ENCODE measurements at places on chromosomes 3 and 15.

- no peak for DNase-seq
These were observed 67.2 kb downstream of the BOC start for GRCh38 chr3:113278599-113278955.

GRCh38 chr3:196079682-196080081 lies 2.2 kb downstream of the TFRC start:
- DNase-seq = no peak

GRCh38 chr3:107752202-107752990 lies 229.6 kb downstream of the BBX start:
- peak; percentile 12 for DNase-seq

DNA sequence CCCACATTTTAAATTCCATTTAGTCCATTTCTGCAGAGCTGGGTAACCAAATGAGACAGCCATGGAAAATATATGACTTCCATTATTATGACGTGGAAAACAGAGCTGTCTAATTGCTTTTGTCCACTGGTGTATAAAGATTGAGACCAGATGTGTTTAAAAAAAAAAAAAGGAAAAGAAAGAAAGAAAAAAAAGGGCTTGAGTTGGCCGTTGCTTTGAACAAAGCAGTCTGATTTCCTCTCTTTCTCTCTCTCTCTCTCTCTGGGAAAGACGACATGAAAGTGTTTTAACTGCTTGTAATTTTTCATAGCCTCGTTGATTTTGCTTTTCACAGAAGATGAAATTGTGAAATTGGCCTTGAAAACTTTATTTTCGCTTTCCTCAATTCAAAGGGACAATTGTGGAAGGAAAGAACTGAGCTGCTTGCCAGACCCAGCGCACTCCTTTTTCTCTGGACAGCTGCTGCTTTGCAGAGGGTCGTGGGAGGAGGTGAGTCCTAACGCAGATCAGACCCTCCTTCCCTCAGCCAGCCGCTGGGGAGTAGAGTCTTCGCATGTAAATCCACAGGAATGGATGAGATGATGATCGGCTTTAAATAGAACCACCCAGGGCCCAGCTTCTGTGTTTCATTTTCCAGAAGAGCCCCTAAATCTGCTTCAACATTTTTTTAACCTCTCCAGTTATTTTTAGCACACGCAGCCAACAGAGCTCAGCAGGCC lies 42.8 kb upstream of the UBE2E1 start:
- no peak for DNase-seq

Measured in HFF-Myc (cell line).